ENCODE measurements at places on chromosomes 13 and 19.
A peak's percentile ranks its signal among the peaks of the same experiment; 100 is the strongest.

- DNase-seq = no peak
Measured at GRCh38 chr13:113588394-113589111, 4.0 kb downstream of the TFDP1 start.

GRCh38 chr19:51107406-51108065, 673 bp downstream of the CTU1 start:
- no peak for DNase-seq

- no peak for DNase-seq
Measured at GRCh38 chr13:76048131-76048530, 412.0 kb downstream of the LMO7 start.

DNA sequence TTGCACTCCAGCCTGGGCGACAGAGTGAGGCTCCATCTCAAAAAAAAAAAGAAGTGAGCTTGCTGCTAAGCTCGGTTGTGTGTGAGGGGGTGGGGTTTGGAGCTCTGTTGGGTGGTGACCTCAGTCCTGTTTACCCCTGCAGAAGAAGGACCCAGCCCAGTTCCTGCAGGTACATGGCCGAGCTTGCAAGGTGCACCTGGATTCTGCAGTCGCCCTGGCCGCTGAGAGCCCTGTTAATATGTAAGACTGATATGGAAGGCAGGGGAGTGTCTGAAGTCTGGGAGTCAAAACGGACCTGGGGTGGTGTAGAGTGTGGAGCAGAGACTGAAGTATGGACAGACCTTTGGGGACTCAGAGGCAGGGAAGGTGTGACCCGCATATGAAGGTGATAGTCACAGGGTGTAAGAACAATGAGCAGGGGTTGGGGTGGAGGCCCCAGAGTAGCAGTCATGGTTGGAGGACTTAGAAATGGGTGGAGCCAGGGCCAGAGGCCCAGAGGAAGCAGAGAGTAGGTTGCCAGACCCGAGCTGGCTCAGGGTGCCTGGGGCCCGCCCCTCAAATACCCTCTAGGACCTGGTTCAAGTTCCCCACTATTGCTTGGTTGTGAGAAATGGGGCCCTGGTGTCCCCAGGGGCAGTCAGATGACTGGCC, 13.2 kb downstream of the CLASRP start:
- DNase-seq = no peak

DNA sequence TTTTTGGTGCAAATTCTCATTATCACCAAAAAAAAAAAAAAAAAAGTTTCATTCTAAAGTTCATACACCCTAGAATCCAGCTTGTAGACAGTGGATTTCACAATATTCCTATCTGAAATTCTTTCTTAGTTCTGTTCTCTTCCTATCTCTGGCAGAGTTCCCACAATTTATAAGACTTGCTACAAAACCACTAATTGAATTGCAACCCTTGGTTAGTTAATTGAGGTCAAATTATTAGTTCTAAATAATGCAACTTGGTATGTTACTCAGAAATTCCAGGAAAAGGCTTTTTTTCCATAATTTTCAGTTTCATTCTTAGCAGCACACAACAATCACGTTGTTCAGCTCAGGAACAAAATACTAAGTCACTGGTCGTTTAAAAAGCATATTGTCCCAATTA, 58.5 kb downstream of the SPATA13 start:
- no peak for DNase-seq

GRCh38 chr13:22232186-22232585, 561.3 kb downstream of the FGF9 start:
- DNase-seq = no peak

DNA sequence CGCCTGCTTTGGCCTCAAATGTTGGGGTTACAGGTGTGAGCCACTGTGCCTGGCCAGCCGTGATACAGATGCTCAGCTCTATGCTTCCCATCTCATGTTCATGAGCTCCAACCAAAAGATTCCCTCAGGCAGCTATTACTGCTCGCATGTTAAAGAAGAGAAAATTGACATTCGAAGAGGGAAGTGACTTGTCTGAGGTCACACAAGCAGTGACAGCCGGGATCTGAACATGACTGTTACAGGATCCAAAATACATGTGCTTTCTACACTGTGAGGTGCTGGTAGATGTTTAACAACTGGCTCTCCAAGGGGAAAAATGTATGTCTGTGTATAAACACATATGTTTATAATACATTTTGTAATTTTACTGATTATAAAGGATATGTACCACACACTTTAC, 11.3 kb downstream of the FPR1 start:
- no peak for DNase-seq

DNA sequence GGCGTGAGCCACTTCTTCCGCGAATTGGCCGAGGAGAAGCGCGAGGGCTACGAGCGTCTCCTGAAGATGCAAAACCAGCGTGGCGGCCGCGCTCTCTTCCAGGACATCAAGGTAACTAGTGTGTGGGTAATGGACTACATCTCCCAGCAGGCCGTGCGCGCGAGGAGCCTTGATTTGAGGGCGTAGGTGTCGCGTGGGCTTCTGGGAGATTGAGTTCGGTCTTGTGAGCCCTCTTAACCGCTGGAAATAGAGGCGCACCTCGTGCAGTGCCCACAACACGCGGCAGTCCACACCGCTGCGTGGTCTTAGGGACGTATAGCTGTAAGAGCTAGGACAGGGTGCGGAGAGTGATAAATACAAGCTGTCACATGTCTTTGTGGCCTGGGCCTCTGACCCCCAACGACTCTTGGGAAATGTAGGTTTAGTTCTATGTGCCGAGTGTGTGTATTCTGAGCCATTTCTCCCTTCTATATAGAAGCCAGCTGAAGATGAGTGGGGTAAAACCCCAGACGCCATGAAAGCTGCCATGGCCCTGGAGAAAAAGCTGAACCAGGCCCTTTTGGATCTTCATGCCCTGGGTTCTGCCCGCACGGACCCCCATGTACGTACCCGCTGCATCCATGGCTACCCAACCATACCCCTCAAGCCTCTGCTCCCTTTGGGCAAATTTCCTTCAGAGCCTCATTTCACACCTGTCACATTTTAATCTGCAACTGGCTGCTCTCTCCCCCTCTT, 864 bp downstream of the FTL start:
- DNase-seq = peak; percentile 88

DNA sequence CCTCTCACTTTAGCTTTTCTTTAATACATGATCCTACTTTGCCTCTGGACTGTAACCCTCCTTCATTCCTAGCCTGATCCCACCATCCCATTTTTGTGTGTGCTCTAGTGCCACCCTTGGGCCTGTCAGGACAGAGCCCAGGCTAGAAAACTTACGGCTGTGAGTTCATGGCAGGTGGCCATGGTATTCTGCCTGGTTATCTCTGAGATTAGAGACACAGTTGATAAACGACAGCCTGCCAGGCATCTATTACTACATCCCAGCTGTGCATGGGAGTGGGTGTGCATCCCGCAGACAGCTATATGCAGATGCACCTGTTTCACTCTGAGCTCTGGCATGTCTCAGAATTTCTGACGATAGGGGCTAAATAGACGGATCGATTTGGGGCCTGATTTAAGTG, 110.9 kb downstream of the HS6ST3 start:
- no peak for DNase-seq

- no peak for DNase-seq
Measured at GRCh38 chr19:1146412-1146699, 27.7 kb downstream of the SBNO2 start.

- DNase-seq = no peak
Measured at GRCh38 chr19:9793071-9793591, 24.6 kb upstream of the ZNF846 start.

- DNase-seq = no peak
Measured at GRCh38 chr13:75960538-75960994, 324.4 kb downstream of the LMO7 start.

DNA sequence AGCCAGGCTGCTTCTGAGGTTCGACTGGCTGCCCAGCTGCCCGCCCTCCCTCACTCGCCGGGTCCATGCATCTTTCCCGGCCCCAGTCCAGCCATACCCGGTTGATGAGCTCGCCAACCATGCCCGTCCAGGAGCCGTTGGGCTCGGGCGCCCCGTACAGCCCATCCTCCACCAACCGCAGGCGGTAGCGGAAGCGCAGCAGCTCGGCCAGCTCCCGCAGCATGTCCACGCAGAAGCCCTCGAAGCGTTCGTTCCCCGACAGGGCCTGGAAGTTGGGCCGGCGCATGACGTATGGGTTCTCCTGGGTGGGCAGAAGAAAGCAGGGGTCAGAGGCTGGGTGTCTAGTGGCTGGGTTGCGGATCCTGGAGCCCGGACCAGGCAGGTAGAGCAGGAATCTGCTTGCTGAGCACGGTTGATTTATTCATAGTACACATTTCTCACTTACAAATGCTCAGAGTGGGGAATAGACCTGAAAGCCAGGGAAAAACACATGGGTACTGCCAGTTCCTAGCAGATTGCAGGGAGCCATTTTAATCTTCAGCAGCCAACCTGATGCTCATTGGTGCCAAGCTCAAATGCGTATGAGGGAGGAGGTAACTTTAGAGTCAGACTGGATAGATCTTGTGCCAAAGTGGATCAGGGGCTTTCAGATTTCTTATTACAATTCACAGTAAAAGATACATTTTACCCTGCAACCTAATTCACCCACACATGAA, 27.4 kb downstream of the GRIK5 start:
- DNase-seq = no peak

- DNase-seq = no peak
Measured at GRCh38 chr13:113724016-113724758, 34.8 kb upstream of the TMEM255B start.

DNA sequence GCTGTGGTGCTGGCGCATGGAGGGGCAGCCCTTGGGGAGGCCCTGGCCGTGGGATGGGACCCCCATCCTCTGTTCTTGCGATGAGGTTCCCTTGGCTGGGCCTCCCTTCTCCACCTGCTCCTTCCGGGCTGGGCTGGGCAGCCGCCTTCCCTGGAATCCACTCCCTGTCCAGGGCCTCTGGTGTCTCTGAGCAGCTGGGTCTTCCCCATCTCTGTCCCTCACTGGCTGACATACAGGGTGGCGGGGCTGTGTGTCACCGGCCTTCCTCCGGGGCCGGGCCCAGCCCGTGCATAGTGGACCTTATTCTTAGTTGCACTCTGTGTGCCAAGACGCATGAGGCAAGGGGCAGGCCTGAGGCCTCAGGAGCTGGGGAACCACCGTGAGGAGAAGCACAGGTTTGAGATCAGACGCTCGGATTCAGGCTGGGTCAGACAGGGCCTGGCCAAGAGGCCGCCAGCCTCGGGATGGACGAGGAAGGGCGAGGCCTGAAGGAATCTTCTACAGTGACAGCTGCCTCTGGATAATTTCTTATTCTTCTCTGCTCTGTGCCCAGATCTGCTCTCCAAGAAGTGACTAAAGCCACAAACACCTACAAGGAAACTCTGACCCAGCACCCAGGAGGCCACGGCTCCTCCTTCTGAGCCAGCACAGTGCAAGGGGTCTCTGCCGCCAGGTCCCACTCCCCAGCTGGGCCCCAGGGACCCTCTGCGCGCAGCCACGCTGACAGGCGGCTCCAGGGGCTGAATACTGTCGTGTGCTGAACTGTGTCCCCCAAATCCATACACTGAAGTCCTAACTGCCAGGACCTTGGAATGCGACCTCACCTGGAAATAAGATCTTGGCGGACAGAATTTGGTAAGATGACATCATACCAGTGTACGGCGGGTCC, 11.0 kb downstream of the SGTA start:
- DNase-seq = no peak

DNA sequence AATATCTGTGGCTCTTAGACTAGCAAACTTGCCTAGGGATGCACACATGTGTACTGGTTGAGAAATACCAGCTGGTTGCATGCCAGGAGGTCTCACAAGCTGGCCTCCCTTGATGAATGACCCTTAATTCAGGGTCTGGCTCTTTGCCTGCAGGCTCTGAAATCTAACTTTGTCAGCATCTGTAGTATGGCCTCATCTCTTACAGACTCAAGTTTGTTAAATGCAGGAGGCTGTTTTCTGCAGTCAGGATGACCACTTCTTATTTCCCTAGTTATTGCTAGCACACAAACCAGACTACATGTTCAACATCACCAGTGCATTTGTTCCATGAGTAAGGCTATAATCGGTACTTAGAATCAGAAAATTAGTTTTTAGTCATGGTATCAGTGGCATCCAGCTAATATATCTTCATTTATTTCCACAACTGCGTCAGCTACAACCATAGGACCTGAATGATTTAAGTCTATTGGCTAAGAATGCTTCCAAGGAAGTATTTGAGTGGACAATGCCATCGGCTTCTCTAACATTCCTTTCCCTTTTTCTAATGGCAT, 23.3 kb upstream of the POSTN start:
- no peak for DNase-seq

GRCh38 chr19:15144046-15144646, 36.9 kb downstream of the SYDE1 start:
- DNase-seq = no peak

DNA sequence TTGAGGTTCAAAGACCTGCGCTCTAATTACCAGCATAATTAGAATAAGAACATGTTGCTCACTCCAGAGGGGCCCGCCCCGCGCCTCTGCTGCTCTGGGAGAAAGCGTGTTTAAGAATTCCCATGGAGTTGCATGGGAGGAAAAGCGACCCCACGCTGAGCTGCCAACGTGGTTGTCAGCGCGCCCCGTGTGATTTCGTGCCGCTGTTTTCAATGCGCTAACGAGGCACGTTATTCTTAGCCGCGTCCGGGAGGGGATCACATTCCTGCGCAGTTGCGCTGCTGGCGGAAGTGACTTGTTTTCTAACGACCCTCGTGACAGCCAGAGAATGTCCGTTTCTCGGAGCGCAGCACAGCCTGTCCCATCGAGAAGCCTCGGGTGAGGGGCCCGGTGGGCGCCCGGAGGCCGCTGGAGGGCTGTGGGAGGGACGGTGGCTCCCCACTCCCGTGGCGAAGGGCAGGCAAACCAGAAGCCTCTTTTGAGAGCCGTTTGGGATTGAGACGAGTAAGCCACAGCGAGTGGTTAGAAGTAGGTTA, 173.8 kb upstream of the SOX1 start:
- peak; percentile 37 for DNase-seq
